Activated CD4-positive, alpha-beta T cell treated with anti-CD3 and anti-CD28 coated beads for 36 hours (primary cell): ENCODE measurements at places on chromosomes 4 and X.

DNA sequence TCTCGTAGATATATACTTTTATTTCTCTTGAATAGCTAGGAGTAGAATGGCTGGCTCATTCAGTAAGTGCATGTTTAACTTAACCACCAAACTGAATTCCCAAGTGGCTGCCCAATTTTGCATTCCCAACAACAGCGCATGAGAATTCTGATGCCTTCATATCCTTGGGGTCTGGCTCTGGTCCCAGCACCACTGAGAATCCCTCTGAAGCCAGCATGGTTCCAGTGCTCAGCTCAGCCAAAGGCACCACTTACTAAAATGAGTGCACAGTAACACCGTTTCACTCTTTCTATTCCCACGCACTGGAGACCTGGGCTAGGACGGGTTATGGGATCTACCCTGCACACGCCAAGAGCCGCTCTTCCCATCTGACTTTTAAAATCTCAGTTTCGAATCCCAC, 60.4 kb downstream of the CASP3 start:
- DNase-seq: no peak

DNA sequence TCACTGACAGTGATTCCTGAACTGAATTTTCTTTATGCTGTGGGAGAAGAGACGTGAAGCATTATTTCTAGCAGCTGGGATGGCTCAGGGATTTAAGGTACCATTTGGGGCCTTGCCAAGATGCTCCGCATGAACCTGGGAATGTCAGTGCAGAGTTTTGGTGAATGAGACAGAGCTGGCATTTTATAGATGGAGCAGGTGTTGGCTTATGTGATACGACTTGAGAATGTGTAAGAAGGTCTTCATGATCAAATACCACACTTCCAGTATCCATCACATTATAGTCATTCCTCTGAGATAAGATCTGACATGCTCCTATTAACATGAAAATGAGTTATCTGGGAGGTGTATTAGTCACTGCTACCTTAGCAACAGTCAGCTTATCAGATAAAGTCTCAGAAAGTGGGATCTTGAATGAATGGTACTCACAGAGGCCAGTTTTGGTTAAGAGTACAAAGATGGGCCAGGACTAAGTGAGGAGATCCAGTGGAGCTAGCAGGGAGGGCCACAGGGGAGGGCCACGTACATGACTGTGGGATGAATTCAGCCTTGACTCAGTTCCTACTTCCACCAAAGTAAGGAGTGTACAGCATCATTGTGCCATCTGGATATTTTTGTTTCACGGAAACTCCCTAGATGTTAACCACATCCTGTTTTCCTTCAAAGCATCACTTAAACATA, 116.7 kb downstream of the SPCS3 start:
- DNase-seq: no peak

- no peak for DNase-seq
These were observed 45.0 kb downstream of the TMEM47 start for GRCh38 chrX:34612036-34612435.

DNA sequence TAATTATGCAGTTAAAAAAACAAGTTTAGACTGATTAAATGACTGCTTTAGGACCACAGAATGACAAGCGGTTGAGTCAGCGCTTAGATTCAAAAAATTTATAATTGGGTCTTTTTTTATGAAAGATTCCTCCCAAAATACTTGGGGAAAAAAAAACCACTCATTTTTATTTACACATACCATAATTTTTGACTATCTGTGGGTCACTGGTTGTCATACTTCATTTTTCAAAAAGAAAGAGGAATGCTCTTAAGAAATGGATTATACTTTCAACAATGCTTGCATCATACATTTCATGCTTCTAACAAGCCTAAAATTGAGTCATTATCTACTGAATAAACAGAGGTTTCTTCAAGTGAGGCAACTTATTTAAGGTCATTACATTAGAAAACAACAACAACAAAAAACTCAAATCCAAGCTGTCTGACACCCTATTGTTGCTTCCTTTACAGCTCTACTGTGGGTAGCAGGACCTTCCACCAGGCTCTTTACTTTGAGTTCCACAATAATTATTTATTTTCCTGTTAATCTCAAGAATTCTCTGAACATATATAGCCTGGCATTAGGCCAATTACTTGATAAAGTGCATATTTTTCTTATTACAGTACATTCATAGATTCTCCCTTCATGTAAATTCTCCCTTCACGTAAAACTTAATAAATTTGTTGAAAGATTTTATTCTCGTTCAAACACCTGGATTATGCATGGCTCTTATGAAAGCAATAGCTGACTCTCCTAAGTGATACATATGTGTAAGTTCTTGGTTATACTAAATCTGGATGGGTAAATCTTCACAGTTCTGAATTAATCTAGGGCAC, 445.5 kb downstream of the PCDH10 start:
- DNase-seq: no peak

DNA sequence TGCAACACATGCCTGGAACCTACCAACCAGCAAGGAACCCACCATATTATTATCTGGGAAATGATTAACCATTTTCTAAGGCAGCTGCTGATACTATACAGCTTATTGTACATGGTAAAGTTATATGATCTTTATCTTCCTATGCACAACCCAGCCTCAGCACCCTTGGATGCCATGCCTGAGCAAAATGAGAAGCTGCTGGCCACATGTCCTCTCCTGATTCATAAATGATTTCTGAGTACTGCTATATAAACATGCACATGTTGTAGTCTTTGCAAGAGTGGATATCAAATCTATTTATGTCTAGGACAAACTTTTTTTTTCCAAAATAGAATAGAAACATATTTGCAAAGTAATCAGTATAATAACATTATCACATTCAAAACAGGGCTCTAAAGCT, 1043.6 kb downstream of the CCSER1 start:
- no peak for DNase-seq

DNA sequence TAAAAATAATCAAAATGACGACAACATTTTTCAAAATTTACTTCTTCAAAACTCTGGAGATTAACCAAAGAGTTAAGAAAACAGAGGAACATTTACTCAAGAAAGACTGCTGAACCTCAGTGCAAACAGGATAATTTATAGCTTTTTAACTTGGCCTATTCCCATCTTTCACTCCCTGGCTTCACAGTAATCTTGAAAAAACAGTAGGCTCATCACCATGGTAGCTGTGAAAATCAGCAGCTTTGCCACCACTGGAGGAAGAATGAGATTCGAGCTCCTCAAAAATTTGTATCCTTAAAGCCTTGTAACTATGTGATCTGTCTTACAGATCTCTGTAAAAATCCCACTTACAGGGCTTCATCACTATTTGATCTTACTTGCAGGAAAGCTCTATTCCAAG, 447.7 kb upstream of the CTSO start:
- DNase-seq: no peak

- no peak for DNase-seq
These were observed 1072.8 kb downstream of the PDHA2 start for GRCh38 chr4:96912716-96913115.

DNA sequence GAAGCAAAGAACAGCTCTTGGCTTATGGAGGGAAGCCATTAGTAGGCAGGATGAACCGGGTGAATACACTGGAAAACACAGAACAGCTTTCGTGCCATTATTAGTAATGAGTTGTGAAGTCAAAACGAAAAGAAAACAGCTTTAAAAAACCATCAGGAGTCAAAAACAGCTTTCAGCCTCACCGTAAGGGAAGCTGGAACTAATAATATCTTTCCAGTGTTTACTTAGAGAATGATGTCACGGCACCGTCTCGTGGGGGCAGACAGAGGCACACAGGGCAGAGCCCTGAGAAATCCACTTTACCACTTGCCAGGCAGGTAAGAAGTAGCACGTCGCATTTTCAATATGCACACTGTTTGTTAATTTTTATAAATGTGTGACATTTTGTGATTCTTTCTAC, 37.9 kb upstream of the HMX1 start:
- DNase-seq: no peak
